Lower leg skin (tissue), 4 donors: ENCODE measurements at places on chromosomes 1 and 21.

GRCh38 chr1:209431813-209432442 is 151.6 kb upstream of the CAMK1G start:
- DNase-seq: no peak

DNA sequence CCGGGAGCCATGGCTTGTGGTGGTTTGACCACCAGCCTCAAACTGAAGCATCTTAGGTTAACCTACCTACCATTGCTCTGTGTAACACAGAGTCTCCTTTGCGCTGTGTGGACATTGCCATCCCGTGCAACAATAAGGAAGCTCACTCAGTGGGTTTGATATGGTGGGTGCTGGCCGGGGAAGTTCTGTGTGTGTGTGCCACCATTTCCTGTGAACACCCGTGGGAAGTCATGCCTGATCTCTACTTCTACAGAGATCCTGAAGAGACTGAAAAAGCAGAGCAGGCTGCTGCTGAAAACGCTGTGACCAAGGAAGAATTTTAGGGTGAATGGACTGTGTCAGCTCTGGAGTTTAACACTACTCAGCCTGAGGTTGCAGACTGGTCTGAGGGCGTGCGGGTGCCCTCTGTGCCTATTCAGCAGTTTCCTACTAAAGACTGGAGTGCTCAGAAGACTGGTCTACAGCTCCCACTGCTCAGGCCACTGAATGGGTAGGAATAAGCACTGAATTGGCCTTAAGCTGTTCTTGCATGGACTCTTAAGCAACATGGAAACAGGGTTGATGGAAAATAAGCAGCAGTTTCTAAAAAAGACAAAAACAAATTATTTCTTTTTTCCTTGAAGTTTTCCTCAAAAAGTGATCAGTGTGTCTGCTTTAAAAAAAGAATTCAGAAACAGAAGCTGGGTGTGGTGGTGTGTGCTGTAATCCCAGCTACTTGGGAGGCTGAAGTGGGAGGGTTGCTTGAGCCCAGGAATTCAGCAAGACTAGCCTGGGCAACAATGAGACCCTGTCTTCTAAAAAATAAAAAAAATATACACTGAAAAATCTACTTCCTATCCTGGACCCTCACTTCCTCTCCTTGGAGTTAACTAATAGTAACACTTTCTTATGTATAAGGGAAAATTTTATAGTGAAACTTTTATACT is 14.6 kb downstream of the CEP350 start:
- DNase-seq: peak; percentile 32

- peak; percentile 67 for DNase-seq
These were observed 128.0 kb downstream of the SETD4 start for GRCh38 chr21:35932232-35932911.

GRCh38 chr1:113040041-113040440 is 33.0 kb upstream of the LRIG2 start:
- DNase-seq: no peak

DNA sequence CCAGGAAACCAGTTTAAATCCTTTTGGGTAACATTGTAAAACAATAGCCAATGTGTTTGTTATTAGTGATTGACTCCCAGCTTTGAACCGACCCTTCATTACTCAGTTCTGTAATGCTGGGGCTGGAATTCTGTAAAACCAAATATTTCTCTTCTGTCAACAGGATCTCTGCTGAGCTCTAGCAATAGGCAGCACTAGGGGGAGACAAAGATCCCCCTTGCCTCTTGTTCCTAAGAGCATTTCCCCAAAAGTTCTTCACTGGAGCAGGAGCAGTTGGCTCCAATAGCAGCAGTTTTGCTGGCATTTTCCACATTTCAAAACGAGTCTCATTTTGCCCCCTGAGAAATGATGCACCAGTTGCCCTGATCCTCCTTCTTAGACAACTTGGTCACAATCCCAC is 1671.1 kb downstream of the MRPL39 start:
- DNase-seq: no peak

GRCh38 chr1:64077281-64077940 is 126.0 kb upstream of the UBE2U start:
- DNase-seq: no peak

- no peak for DNase-seq
These were observed 796.2 kb downstream of the PLA2G4A start for GRCh38 chr1:187624812-187625545.

GRCh38 chr1:19559641-19560040 is 74.3 kb upstream of the CAPZB start:
- no peak for DNase-seq

- no peak for DNase-seq
These were observed 21.0 kb downstream of the SLC37A1 start for GRCh38 chr21:42534421-42535378.

DNA sequence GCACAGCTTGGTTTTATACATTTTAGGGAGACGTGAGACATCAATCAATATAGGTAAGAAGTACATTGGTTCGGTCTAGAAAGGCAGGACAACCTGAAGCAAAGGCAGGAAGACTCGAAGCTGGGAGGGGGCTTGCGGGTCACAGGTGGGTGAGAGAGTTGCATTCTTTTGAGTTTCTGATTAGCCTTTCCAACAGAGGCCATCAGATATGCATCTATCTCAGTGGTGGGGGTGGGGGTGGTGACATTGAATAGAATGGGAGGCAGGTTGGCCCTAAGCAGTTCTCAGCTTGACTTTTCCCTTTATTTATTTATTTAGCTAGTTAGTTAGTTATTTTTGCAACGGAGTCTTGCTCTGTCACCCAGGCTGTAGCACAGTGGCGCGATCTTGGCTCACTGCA is 85.6 kb downstream of the WDR4 start:
- DNase-seq: no peak

DNA sequence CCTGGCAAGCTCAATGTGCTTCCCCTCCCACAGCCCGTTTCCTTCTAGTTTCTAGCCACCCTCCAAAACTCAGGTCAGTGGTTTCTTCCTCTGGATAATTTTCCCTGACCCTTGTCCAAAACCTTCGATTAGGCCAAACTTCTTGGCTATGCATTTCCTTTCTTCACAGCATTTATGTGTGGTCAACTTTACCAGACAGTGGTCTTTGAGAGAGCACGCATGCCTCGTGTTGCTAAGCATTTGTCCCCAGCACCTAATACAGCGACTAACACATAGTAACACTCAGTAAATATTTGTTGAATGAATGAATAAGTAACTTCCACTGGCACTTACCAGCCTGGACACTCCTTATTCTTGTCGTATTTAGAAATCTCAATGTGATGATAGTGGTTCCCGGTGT is 610.7 kb downstream of the PLPP3 start:
- DNase-seq: no peak

- DNase-seq: no peak
These were observed 56.8 kb upstream of the HNRNPU start for GRCh38 chr1:244920911-244921761.

- DNase-seq: no peak
These were observed 31.5 kb downstream of the PRKAA2 start for GRCh38 chr1:56676571-56677035.
